Lower leg skin (tissue), 4 donors: ENCODE measurements at places on chromosomes 6 and 20.

GRCh38 chr6:51398793-51399192 lies 580.1 kb downstream of the TFAP2B start:
- no peak for DNase-seq

DNA sequence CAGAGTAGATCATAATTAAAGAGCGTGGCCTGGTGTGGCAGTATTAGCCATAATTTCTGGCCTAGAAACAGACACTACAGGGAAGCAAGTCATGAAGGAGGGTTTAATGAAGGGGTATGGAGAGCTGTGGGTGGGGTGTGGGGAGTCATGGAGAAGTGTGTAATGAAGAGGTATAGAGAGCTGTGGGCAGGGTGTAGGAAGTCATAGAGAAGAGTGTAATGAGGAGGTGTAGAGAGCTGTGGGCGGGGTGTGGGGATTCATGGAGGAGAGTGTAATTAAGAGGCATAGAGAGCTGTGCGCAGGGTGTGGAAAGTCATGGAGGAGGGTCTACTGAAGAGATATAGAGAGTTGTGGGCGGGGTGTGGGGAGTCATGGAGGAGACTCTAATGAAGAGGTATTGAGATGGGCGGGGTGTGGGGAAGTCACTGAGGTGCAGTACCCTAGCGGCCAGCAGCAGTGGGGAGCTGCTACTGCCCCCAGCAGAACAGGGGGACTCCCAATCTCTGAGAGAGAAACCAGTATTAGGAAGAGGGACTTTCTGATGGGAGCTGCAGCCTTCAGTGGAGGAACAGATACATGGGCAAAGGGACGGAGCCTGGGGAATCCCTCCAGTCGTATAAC lies 145.4 kb upstream of the FOXA2 start:
- DNase-seq = no peak

DNA sequence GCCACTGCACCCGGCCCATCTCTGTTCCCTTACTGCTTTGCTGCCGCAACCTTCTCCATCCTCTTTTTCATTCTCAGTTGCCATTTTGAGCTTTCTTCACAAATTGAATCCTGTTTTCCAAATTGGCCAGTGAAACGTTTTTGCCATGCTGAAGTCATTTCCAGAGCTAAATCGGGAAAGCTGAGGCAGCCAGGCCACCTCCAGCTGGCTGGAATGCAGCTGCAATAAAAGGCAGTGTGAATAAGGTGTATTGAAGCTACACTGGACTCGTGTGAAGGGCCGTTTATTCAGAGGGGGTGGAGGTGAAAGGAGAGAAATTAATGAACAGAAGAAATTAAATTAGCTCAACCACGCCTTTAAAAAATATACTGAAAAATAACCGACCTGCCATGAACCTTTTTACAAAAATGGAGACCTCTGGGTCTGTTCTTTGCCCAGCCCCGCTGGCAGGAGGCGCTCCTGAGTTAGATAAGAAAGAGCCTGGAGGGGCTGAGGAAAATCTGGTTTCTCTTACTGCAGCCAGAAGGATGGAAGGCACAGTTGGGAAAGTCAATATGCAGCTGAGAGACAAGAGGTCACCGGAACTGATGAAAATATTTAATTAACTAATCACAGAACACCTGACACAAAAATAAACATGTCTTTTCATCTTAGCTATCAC lies 283.9 kb downstream of the FOXC1 start:
- DNase-seq = no peak

- no peak for DNase-seq
These were observed 64.3 kb downstream of the MRPL14 start for GRCh38 chr6:44062771-44063560.

DNA sequence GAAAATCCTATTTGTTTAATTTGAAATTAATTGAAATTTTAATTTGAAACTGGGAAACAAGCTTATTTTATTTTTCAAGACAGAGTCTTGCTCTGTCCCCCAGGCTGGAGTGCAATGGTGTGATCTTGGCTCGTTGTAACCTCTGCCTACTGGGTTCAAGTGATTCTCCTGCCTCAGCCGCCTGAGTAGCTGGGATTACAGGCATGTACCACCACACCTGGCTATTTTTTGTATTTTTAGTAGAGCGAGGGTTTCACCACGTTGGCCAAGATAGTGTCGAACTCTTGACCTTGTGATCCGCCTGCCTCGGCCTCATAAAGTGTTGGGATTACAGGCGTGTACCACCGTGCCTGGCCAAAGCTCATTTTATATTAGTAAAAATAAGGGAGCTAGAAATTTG lies 4.2 kb downstream of the SRSF3 start:
- no peak for DNase-seq

DNA sequence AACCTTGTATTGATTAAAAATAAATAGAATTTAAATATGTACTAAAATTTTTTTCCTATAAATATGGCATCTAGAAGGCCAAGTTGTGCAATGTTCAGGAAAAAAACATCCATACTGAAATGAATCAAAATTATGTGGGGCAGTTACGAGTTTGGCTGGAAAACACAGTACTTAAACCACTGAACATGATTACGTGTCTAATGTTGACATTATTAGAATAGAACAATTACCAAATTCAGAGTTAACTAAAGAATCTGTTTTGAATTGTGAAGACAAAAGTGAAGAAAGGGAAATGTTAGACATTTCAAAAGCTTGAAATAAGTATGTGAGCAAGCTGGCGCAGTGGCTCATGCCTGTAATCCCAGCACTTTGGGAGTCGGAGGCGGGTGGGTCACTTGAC lies 57.2 kb downstream of the KLHL31 start:
- DNase-seq = no peak
